ENCODE measurements at places on chromosomes 1 and 21.

DNA sequence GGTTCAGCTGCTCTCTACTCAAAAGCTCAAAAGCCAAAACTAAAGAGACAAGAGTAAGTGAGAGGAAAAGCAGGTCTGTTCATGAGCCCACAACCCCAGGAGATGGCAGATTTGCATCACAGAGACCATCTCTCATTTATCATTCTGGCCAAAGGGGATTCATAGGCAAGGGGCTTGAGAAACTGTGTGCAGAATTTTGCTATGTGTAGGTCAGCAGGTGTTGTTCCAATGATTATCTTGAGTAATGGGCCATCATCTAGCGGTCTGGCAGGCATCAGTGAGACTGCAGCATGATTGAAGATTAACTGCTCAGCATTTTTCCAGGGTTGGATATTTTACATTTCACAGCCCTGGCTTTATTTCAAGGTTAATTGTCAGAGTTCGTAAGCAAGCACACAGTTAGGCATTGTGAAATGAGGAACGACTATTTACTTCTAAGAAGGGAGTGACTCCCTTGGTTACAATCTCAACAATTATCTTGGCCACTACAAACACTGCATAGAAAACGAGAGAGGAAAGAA, 1204.6 kb upstream of the TMPRSS15 start:
- H3K27me3 ChIP-seq = no peaks in the 10 kb centered on the region
- H3K27ac ChIP-seq = no peak overlapping the region
- no peaks in the 10 kb centered on the region for H3K4me1 ChIP-seq
- no peaks in the 10 kb centered on the region for H3K36me3 ChIP-seq

GRCh38 chr1:207654320-207654719, 9.4 kb downstream of the CR1L start:
- no peak overlapping the region for H3K4me3 ChIP-seq
- no peak overlapping the region for H3K27ac ChIP-seq
- H3K36me3 ChIP-seq = no peaks in the 10 kb centered on the region
- H3K4me1 ChIP-seq = no peaks in the 10 kb centered on the region
- DNase-seq = no peak

GRCh38 chr21:32278103-32278502, 746 bp downstream of the MIS18A start:
- peak overlapping the region; percentile 82 for H3K4me3 ChIP-seq
- no peak for DNase-seq
- peaks cover 14% of the 10 kb centered on the region for H3K4me1 ChIP-seq

DNA sequence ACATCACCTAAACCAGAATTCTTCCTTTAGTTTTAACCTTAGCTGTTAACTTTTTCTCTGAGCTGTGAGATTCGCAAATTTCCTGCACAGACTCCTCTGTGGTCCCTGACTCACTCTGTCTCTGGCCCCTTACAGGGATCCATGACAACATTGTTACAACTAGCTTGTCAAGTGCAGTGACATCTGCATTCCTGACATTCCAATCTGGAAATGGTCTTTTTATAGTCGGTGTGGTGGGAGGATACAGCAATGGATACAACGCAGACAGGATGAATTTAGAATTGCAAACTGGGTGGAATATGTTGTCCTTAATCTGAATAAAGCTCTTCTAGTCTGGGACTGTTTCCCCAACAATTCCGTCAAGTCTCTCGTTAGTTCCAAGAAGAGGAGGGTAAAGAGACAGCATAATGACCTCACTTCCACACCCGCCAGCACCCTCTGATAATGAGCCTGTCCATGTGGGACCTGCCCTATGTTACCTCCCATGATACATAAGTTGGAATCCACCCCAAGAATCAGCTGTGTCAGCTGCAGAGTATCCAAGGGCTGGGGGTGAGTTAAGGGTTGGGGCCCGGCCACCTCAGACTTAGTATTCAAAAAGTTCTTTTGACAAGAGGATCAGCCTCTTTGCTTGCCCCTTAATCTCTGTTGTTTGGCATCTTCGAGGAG, 49.4 kb downstream of the ILDR2 start:
- no peaks in the 10 kb centered on the region for H3K27me3 ChIP-seq
- no peak overlapping the region for H3K4me3 ChIP-seq
- H3K4me1 ChIP-seq = peaks cover 13% of the 10 kb centered on the region

GRCh38 chr1:68294367-68295066, 62.2 kb upstream of the WLS start:
- H3K4me3 ChIP-seq = no peak overlapping the region
- no peak overlapping the region for H3K27ac ChIP-seq
- H3K27me3 ChIP-seq = no peaks in the 10 kb centered on the region
- H3K36me3 ChIP-seq = no peaks in the 10 kb centered on the region

DNA sequence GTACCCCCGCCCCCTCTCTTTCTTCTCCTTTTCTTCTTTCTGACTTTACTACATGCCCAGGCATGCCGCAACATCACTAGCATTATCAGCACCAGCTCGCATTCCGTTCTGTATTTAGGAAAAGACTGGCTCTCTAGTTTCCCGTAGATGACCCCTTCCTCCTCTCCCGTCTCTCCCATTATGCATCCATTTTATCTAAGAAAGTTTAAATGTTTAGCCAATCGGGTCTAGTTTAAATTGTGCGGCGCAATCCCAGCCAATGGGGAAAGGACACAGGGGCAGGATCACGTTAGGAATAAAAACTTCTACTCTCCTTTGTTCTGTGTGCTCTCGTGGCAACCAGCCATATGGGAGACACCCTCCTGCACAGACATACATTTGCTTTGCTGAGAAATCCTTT, 2.3 kb upstream of the KRTAP10-7 start:
- peaks cover 3% of the 10 kb centered on the region for H3K4me1 ChIP-seq
- H3K27me3 ChIP-seq = no peaks in the 10 kb centered on the region
- H3K27ac ChIP-seq = no peak overlapping the region
- DNase-seq = no peak
- H3K36me3 ChIP-seq = no peaks in the 10 kb centered on the region

DNA sequence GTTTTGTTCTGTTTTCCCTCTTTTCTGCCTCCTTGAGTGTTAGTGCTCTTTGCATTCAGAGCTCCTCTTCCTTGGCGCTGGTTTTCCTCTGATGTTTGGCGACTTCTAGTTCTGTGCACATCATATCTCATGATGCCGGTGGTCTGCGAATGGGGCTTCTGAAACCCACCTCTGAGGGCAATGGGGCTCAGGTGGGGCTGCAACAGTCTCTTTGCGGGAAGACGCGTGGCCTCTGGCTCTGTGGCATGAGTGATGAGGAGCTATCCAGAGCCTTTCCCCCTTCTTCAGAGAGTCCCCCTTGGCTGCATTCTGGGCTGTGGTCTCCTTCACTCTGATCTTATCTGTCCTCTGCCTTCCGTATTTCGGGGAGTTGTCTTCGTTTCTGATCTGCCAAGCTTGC, 39.0 kb downstream of the TNFRSF8 start:
- DNase-seq = no peak
- no peak overlapping the region for H3K4me3 ChIP-seq
- H3K36me3 ChIP-seq = no peaks in the 10 kb centered on the region
- no peak overlapping the region for H3K27ac ChIP-seq

GRCh38 chr21:27690426-27690825, 723.5 kb upstream of the ADAMTS5 start:
- H3K36me3 ChIP-seq = no peaks in the 10 kb centered on the region
- no peaks in the 10 kb centered on the region for H3K27me3 ChIP-seq
- DNase-seq = no peak
- no peak overlapping the region for H3K27ac ChIP-seq
- no peaks in the 10 kb centered on the region for H3K4me1 ChIP-seq

DNA sequence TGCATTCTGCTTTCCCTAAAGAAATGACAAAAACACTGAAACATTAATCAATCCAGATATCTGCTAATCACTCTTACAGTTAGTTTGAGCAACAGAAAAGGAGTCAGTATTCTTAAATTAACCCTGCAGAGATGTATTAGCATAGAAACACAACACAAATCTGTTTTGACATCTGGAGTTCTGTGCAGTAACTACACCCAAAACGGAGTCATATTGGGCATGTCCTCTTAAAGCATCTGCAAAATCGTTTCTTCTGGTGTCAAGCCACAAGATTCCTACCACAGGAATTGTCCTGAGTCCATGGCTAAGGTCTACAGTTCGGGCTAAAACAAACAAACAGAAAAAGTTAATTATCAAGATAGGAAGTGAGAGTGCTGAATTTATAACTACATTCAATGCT, 332.1 kb upstream of the PKN2 start:
- no peak for DNase-seq
- H3K4me1 ChIP-seq = no peaks in the 10 kb centered on the region
- H3K27me3 ChIP-seq = no peaks in the 10 kb centered on the region
- no peaks in the 10 kb centered on the region for H3K36me3 ChIP-seq
- H3K27ac ChIP-seq = no peak overlapping the region

GRCh38 chr1:3251099-3251806, 182.2 kb downstream of the PRDM16 start:
- H3K27ac ChIP-seq = no peak overlapping the region
- no peaks in the 10 kb centered on the region for H3K4me1 ChIP-seq
- H3K36me3 ChIP-seq = no peaks in the 10 kb centered on the region
- H3K27me3 ChIP-seq = no peaks in the 10 kb centered on the region
- H3K4me3 ChIP-seq = no peak overlapping the region
- DNase-seq = no peak

DNA sequence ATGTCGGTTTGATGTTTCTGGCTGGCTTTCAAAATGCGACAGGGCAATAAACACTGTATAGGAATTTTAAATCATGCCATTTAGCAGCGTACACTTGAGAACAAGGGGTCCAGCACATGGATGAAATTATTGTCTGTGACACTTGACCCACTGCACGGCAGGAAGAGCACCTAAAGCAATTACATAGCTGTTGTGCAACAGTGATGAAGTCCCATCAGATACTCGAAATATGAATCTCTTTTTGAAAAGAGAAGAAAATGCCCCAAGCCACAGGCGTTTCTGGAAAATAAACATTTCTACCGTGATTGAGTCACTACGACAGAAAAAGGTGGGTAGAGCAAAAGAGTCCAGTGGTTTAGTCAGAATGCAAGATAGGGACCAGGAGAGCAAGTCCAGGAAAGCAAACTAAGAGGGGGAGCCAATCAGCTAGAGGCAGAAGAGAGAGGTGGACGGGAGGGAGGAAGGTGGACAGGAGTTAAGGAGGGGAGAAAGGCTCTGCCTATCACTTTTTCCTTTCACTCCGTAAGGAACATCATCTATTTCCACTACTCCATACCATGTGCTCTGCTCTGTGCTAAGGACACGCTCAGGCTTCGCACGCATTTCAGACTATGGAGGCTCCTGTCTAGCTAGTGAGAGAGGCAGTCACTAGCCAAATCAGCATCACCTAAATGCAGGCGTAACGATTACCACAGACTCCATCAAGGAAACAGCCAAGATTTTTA, 6.4 kb downstream of the DSCAM start:
- no peaks in the 10 kb centered on the region for H3K27me3 ChIP-seq
- no peak overlapping the region for H3K4me3 ChIP-seq
- no peak for DNase-seq
- no peak overlapping the region for H3K27ac ChIP-seq
- H3K4me1 ChIP-seq = no peaks in the 10 kb centered on the region
- no peaks in the 10 kb centered on the region for H3K36me3 ChIP-seq

DNA sequence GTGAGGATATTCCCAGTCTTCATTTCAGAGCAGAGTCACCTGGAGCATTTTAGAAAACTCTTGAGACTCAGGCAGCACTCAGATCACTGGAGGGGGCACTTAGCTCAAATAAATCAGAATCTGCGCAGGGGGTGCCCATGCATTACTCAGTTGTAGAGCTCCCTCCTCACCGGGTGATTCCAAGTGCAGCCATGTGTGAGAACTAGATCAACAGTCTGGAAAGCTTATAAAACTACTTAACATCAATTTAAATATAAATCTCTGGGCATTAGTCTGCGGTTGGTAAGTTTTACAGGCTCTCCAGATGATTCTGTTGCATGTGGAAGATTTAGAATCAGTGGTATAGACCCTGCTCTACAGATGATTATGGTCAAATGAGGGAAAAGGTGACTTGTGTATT, 128.6 kb downstream of the ST6GALNAC3 start:
- no peak overlapping the region for H3K27ac ChIP-seq
- DNase-seq = no peak
- no peaks in the 10 kb centered on the region for H3K4me1 ChIP-seq
- H3K36me3 ChIP-seq = no peaks in the 10 kb centered on the region
- no peaks in the 10 kb centered on the region for H3K27me3 ChIP-seq

DNA sequence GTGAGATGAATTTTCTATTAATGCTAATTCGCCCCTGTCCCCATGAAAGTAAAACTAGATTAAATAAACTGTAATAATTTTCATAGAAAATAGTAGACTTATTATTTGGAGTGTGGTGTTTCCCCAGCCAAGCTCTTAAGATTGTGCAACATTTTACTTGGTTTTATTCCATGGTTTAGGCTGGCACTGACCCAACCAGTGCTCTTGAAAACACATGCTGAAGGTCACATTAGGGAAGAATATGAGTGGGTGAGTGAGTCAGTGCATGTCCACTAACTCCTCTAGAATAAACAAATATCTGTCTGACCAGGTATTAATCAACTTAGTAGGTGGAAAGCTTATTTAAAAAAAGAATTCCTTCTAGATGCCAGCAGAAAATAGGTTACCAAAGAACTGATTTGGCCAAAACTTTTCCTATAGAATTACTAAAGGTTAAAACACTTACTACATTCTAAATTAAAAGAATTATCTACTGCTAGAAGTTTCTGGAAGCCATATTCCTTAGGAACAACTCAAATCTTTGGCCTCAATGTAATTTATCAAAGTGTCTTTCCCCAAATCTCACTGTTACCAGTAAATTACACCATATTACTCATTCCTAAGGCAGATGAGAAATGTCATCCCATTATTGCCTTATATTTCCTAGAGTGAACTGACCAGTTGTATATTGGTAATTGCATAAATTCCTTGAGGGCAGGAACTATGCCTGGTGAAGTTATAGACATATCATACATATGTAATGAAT, 89.7 kb upstream of the RGS1 start:
- DNase-seq = no peak
- H3K4me1 ChIP-seq = no peaks in the 10 kb centered on the region
- H3K27me3 ChIP-seq = no peaks in the 10 kb centered on the region
- no peak overlapping the region for H3K27ac ChIP-seq

DNA sequence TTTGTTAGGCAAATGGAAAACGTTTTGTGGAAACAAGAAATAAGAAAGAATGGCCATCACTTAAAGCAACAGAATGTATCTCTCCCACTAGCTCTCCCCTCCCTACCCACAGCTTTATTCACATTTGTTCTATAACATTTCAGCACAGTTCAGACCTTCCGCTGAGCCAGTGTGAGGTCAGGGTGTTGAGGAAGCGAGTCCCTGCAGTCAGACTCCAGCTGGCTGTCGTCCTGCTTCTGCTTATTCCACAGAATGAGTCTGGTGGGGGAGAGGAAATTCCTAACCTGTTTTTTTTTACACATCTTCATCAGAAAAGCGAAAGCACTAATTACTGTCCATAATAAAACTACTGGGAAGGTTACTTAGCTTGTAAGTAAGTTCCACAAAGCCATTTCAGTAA, 39.0 kb downstream of the MRPL39 start:
- H3K36me3 ChIP-seq = no peaks in the 10 kb centered on the region
- no peak overlapping the region for H3K27ac ChIP-seq
- no peaks in the 10 kb centered on the region for H3K27me3 ChIP-seq

DNA sequence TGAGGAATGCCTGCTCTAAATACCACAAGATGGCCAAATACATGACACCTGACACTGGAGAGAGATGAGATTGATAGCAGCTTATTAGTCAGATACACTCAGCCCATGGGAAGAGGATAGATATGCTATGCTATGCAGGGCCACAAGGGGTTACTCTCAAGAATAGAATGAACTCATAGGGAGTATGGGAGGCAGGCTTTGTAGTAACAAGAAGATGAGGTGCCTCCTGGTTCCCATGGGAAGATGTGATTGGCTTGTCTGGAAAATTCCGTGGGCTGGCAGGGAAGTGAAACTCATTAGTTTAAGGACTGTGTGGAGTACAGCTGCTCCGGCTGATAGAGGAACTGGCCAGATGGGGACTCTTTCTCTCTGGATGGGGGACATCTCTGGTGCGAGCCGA, 16.5 kb downstream of the CCDC30 start:
- no peak for DNase-seq
- H3K27me3 ChIP-seq = no peaks in the 10 kb centered on the region
- no peak overlapping the region for H3K4me3 ChIP-seq
- no peak overlapping the region for H3K27ac ChIP-seq
